ENCODE measurements at places on chromosomes 3 and 15.

- DNase-seq: no peak
Observed at GRCh38 chr15:101037090-101037830, 118.1 kb downstream of the LRRK1 start.

DNA sequence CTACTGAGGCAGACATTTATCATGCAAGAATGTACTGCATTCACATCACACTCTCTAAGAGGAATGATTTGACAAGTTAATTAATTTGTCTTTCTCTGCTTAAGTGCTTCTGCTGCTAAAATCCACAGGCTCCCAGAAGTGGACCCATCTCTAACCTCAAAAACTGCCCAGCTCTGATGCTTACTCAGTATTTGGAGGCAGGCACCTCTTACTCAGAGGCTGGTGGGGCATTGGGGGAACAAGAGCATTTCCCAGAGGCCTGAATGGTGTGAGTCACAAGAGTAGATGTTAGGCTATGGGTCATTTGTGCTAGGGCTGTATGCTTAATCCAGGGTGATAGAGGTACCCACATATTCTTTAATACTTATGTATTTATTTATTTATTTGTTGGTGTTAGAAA is 34.4 kb upstream of the HCN4 start:
- DNase-seq: no peak

DNA sequence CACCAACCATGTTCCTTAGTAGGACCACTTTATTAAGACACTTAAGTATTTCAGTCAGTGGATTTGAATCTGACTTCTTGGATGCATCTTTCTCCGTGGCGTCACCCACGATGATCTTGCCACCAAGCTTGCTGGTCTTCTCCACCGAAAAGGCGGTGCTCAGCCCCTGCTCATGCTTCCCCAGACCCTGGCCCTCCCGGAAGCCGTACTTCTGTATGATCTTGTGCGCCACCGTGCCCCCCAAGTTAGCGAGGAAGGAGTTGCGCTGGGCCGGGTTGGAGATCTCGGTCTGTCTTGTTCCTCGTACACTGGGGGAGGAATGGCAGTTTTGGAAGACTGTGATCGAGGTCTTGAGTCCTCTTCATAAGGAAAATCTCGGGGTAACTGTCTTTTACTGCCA is 213.4 kb upstream of the NANOGP8 start:
- DNase-seq: no peak

GRCh38 chr3:191499307-191500080 is 38.5 kb downstream of the PYDC2 start:
- no peak for DNase-seq

DNA sequence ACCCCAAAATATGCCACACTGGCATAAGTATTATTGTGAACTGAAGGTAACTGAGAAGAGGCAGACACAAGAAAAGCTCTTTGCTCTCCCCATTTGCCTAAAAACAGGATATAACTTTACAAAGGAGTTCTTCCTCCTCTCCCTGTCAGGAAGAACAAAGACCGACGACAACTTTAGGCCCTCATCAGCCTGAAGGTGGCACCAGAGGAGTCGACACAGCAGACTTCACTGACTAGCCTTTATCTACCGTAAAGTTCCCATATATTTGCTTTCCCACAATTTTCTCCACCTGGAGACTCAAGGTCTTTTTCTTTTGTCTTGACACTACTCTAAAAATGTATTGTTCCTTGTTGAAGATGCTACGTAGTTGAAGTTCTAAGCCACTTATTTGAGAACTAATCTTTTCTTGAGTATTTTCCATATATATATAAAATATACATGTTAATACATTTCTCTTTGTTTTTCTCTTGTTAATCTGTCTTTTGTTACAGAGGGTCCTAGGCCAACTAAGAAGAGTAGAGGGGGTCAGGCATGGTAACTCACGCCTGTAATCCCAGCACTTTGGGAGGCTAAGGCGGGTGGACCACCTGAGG is 16.2 kb upstream of the XIRP1 start:
- DNase-seq: no peak

DNA sequence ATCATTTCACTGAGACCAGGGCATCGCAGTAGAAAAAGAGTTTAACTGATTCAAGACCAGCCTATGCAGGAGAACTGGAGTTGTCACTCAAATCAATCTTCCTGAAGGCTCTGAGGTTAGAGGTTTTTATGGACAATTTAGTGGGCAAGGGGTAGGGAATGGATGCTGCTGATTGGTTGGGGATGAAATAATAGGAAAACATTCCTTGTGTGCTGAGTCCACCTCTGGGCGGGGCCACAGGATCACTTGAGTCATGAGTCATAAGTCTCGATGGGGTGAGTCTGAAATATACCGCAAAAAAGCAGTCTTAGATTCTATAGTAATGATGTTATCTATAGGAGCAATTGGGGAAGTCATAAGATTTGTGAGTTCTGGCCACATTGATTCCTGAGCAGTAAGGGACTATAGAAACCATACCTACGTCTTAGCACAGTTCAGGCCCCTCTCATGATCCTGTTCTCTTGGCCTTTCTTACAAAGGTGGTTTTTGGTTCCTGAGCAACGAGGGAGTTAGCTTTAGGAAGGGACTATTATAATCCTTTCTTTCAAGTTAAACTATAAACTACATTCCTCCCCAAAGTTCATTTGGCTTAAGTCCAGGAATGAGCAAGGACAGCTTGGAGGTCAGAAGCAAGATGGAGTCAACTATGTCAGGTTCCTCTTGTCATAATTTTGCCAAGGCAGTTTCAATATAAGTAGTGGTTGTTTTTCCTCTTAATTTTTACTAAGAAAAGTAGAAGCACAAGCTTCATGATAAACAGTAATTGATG is 2.7 kb upstream of the OPA1 start:
- no peak for DNase-seq

DNA sequence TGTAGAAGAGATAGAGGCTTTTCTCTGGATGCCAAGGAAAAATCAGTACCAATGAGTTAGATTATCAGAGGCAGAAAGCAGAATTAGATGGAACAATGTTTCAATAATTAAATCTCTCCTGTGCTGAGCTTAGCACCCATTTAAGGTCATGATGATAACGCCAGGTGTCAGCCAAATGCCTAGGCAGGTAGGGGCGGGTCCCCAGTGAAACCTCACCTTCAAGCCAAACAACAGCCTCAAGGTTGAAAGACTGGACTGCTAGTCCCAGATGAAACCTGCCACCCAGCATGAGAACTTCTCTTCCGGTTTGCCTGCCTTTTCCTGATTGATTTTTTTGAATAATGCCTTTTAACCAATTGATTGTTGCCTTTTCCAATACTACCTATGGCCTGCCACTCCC is 363.0 kb downstream of the PLOD2 start:
- no peak for DNase-seq

DNA sequence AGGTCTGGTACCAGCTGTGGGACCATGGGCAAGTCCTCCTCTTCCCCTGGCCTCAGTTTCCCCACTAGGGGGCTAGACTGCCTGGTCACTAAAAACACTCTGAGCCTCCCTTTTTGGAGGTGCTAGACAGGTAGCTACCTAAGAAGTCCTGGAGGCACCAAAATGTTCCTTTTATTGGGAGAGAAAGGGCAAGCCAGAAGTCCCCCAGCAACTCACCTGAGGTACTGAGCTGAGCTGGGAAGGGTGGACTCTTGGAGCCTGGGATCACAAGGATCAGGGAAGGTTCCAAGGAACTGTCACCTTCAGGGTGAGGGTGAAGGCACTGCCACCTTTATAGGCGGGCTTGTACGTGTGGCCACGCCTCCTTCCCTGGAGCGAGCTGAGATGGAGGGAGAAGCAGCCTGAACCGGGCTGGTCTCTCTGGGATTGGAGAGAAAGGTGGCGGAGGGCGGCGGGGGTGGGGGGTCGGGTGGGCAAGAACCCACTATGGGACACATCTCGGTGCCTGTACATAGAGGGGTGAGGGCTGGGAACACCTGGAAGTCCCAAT is at the start of gene CYP1A1:
Gene CYP1A1 (minus strand): TSS at position 304 of the 550 bp plus-strand sequence. CDS start 2,431 bp downstream, outside the sequence.
- DNase-seq: no peak

DNA sequence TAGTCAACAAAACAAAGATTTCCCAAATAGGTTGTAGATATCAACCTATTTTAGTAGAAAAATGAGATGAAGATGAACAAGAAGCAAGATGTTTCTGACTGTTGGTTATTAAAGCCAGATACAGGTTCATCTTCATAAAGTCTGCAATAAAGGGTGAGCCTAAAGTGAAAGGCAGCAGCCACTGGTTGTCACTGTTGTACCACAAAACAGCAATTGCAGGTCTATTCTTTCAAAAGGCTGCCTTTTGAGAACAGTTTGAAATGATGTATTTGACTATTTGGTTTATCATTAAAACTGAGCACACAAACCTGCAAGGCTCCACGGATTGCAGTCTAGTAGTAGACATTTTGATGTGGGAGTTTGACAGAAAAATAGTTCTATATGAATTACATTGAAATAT is 543.4 kb downstream of the GBE1 start:
- DNase-seq: no peak

GRCh38 chr15:50523851-50524251 is 22.6 kb downstream of the USP50 start:
- no peak for DNase-seq

- DNase-seq: no peak
Observed at GRCh38 chr3:136642711-136643110, 109.5 kb downstream of the STAG1 start.

GRCh38 chr3:196772897-196773296 is 33.2 kb downstream of the PAK2 start:
- DNase-seq: no peak

DNA sequence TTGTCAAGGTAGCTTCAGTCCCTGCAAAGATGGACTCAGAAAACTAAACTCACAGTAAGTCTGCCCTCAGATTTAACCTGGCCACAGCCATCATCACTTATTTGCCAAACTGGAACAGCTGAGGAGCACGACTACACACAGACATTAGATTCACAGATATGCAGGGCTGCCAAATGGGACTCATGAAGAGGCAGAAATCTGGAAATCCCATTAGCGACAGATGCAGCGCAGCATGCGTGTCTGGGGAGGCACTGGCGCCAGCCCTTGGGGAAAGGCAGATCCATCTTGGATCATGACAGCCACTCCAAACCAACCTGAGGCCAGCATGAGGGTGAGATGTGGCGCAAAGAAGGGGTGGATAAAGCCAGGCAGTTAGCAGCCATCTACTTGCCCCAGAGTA is 160.7 kb upstream of the TSC22D2 start:
- DNase-seq: no peak

DNA sequence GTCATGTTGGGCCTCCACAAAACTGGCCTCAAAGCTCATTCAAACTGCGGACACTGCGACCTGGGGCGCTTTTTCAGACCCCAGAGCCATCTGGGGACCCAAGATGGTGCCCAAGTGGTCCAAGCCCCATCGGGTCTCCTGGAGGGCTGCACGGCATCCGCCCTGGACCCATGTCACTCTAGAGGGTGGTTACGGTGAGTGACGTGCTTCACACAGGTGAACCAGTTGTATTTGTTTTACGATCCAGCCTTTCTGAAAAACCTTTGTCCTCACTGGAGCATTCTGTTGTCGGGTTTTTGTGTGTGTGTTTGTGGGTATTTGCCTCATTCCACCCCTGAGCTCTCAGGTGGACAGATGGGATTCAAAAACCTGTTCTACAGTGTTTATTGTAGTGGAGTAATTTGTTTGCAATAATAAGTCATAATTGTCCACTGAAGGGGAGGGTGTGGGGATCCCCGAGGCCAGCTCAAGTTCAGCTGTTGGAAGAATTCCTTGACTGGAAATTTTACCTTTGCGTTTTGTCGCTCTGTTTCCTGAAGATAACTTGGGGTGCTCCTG is 1.9 kb downstream of the SLC51A start:
- DNase-seq: no peak

- no peak for DNase-seq
Observed at GRCh38 chr3:172517859-172518466, 5.3 kb downstream of the TNFSF10 start.

Data from stimulated activated CD8-positive, alpha-beta memory T cell treated with anti-CD3 and anti-CD28 coated beads, Interleukin-2, amount 100 ng/mL, for 1 hour (primary cell).